ENCODE measurements at places on chromosomes 3 and 15.

DNA sequence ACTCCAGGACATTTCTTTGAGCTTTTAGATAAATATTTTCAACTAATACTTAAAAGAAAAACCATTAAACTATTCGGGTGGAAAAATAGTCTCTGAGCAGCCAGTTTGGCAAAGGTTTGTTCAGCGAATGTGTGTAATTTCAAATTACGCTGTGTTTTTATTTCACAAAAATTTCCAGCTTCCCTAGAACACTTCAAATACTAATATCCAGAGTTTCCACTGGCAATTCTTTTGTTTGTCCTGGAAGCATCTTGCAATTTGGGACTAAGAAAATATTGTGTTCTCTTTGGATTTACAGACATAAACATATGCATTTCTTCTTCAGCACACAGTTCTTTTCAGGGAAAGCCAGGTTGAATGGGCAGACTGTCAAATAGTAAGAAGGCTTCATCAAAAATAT is 61.9 kb downstream of the MDFIC2 start:
- no peak for DNase-seq

GRCh38 chr3:64438812-64439211 is 213.5 kb upstream of the PRICKLE2 start:
- no peak for DNase-seq

- no peak for DNase-seq
Measured at GRCh38 chr3:3212781-3213440, 33.4 kb upstream of the CRBN start.

DNA sequence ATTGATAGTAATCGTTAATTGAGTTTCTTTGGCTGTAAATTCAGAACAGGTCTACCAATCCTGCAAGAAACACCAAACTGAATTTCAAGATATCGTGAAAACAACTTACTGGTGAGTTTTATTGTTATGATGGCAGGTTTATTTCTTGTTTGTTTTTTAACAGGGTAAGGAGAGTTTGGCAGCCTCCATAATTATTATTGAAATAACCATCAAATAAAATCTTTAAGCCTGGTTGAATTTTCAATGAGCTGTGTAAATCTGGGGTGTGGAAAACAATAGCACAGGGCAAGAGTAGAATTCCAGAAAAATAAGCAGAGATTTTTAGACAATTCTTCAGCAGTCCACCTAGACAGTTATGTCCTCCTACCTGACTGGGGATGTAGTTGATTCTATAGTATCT is 196.5 kb downstream of the MECOM start:
- DNase-seq = no peak

GRCh38 chr3:58388550-58389091 is 45.0 kb downstream of the PDHB start:
- DNase-seq = peak; percentile 72

DNA sequence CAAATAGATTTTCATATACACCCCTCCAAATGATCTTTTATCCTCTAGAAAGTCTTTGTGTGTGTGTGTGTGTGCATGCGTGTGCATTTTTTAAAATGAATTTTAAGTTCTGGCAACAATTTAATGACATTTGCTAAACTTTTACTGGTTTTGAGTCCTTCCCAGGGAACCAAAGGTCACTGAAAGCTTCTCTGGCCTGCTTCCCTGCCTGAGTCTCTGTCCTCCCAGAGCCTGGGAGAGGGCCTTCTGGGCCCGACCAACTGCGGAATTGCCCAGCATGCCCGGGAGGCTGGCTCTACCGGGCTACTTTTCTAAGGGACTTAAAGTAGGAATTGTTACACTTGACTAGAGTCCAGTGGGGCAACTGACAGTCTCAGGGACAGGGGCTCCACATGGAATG is 7.4 kb upstream of the RBPMS2 start:
- DNase-seq = no peak

- DNase-seq = no peak
Measured at GRCh38 chr15:41876007-41876406, 17.8 kb downstream of the SPTBN5 start.

DNA sequence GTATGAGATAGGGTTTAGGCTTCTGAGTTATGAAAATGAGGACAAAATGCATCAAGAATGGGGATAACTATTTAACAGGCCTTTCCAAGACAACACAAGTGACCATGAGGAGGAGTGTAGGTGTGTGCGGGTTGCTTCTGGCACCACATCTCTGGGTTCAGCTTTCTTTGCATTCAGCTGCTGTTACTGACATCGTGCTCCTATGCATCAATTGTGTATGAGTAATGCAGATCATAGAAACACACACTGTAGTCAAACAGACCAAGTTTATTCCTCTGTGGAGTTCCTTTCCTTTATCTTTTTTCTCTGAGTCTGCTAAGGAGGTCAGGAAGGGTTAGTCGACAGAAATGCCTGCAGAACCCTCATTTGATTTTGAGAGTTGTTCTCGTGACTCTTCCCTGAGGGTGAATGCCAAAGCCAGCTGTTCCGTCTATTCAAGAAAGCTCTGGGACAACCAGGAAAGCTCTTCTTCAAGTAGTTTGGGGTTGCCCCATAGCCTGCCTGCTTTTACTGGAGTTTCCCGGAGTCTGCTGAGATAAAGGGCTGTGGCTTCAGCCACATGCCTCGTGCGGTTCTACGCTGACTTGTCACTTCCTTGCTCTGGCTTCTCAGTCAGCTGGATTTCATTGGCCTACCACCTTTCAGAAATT is 136.7 kb upstream of the TLE3 start:
- DNase-seq = peak; percentile 75

DNA sequence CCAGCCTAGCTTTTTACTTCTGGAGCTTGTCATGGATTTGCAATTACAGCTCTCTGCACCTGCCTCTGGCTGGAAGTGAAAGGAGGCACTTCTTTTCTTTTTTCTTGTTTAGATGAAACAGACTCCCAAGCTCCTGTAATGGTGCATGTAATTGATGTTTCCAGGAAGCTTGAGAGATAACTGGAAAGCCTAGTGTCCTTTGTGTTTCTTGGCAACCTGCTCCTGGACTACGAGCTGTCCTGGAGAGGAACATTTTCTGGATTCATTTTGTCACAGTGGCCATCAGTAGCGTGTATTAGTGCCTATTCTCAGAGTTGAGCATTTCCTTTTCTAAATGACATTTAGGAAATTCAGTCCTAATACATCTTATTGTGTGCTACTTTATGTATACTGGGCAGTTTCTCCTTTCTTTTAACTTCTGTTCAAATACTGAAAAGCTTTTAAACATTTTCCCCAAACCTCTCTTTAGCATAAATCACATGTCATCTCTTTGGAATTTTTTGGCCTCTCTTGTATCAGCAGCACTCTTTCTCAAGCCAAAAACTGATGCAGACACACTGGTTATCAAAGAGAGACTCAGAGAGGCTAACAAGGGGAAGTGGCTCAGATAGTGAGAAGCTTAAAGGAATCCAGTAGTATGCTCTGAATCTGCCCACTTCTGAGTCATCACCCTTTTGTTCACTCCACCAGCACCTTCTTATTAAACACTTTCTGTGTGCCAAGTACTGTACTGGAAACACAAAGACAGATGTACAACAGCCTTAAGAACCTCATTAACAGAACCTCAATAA is 62.6 kb upstream of the SLC2A2 start:
- DNase-seq = peak; percentile 88

DNA sequence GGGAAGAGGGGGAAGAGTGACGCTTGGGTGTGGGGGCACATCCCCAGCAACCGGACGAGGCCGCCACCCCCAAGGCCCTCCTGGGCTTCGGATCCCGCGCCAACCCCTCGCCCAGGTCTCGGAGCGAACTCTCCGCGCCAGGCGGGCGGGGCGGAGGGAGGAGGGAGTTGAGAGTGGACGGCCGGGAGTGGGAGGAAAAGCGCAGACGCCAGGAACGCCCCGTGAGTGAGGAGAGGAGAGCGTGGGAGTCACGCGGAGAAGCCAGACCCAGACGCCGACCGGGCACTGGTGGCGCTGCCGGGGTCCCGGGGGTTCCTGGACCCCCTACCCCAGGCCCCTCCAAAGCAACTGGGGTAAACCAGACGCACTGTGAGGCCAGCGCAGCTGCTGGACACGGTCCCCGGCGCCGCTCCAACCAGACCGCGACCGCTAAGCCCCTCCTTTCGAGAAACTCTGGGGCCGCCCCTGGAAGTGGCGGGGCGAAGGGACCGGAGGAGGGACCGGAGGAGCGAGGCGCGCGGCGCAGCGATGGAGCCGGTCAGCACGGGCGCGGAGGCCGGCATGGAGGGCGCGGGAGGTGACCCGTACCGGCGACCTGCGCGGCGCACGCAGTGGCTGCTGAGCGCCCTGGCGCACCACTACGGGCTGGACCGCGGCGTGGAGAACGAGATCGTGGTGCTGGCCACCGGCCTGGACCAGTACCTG is at the start of gene EFCC1:
Gene EFCC1, plus strand, starts transcription at position 204 of the 705 bp plus-strand sequence. Its CDS starts 325 bp downstream, at position 529.
- DNase-seq = peak; percentile 17

- no peak for DNase-seq
Measured at GRCh38 chr15:53918180-53919079, 59.8 kb upstream of the UNC13C start.

- peak; percentile 81 for DNase-seq
Measured at GRCh38 chr3:11661827-11662226, 18.1 kb upstream of the VGLL4 start.

DNA sequence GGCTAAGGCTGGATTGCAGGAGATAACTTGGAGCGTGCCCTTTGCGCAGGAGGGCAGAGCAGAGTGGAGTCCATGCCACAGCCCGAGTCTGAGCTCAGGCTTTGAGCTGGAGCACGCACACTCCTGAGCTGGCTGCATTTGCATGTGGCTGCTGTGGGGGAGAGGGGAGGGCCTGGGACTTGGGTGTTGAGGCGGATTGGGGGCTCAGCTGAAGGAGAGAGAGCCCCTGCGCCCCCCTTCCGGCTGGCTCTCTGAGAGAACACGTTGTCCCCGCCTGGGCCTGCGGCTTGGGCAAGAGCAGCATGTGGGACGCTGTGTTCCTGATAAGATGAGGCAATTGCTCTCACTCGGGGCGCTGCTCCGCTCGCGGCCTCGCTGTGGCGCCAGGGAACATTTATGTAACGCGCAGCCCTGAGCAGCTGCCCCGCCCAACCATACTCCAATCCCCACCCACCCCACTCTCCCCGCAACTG is 39.1 kb downstream of the KLF13 start:
- DNase-seq = peak; percentile 92

DNA sequence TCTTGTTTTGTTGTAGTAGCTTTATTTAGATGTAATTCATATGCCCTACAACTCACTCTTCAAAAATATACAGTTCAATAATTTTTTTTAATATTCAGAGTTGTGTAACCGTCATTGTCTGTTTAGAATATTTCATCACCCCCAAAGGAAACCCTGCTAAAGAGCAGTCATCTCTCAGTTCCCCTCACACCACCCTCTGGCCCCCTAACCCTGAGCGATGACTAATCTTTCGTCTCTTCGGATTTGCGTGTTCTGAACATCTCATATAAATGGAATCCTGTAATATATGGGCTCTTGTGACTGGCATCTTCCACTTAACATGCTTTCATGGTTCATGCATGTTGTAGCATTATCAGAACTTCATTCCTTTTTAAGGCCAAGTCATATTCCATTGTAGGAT is 183.8 kb downstream of the ATG7 start:
- DNase-seq = peak; percentile 88

GRCh38 chr3:90184861-90185260 is 1077.4 kb downstream of the EPHA3 start:
- peak; percentile 53 for DNase-seq

DNA sequence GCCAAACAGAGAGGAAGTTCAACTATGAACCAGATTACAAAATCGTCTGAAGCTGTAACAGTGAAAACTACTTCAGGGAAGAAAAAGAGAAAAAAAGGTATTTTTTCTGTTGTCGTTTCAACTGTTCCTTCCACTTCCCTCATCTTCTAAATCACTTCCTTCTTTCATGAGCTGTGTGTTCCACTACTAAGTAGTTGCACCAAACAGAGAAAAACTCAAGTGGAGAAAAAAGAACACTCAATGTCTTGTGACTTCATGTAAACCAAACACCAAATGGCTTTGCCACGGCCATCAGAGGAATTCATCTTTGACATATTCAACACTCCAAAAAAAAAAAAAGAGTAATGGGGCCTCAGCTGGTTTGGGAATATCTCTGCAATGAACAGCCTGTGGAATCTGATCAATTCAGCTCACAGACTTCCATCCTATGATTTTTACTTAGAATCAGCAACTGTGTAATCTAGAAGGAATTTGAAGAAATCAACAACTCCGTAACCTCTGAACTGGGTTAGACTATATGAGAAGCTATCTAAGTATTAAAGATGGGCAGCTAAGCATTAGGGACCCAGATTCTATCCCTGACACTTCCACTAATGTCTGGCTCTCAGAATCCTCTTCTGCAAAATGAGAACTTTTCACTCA is 47.5 kb upstream of the RNF7 start:
- DNase-seq = no peak

GRCh38 chr3:98536456-98537017 is 4.8 kb downstream of the GPR15 start:
- no peak for DNase-seq

DNA sequence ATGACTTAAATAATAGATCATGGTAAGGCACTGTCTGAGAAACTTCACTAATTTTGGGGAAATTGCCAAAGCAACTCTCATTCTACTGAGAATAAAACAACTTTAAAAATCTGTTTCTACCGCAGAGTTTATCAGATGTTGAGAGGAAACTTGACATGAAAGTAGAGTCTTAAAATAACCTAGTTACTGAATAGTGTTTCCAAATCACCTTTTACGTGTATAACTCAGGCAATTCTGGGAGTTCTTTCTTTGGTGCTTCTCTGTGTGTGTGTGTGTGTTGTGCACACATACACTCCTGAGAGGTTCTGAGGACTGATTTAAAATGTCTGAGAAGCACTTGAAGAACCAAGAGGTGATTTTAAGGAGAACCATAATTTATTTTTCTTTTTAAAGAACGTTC is 236.6 kb downstream of the SV2B start:
- no peak for DNase-seq

- DNase-seq = no peak
Measured at GRCh38 chr15:81339321-81339720, 15.4 kb upstream of the STARD5 start.

- DNase-seq = no peak
Measured at GRCh38 chr3:182954553-182955235, 25.6 kb downstream of the DCUN1D1 start.

DNA sequence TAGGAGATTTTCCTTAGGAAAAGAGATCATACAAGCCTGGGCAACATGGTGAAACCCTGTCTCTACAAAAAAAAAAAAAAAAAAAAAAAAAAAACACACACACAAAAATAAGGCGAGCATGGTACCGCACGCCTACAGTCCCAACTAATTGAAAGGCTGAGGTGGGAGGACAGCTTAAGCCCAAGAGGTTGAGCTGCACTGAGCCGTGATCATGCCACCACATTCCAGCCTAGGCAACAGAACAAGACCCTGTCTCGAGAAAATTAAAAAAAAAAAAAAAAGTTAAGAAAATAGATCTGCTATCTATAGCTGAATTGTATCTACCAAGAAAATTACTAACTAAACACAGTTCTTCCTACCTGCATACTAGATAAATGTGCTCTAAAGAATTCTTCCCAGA is 7.1 kb downstream of the MSL2 start:
- DNase-seq = no peak
